NCI-H146 (cell line): ENCODE measurements at places on chromosomes 2 and 18.

GRCh38 chr2:150732064-150732463 lies 244.6 kb upstream of the RND3 start:
- no peak for DNase-seq

GRCh38 chr2:238754259-238754658 lies 93.6 kb upstream of the TWIST2 start:
- DNase-seq = no peak

DNA sequence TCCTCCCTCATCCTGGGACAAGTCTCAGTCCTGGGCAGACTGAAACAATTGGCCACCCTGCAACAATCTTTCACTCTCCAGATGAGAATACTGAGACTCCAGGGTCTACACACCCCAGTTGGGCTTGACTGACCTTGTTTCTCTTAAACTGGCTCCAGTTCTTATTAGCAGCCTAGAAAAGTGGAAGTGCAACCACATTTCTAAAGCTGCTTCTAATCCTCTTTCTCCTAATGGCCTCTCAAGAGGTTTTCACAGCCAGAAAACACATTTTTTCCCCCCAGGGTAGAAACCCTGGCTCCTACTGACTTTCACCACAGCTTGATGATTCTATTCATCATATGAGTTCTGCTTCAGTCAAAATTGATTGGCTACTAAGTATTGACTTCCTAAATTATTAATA lies 45.8 kb downstream of the SLC4A5 start:
- no peak for DNase-seq

- no peak for DNase-seq
These were observed 29.2 kb downstream of the CROCC2 start for GRCh38 chr2:240935103-240935876.

DNA sequence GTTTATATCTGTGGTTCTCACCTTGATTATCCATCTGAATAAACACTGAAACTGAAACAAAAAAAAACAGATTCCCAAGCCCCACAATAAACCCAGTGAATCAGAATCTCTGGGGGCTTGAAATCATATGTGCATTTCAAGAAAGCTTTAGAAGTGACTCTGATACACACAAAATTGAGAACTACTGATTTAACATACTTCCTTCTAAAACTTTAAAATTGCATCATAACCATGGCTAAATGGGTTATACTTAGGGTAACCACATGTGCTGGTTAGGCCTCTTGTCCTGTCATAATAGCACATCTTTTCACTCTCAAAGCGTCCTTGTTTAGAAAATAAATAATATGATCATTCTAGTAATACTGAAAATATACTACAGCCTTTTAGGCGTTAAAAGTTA lies 100.9 kb downstream of the ATAD2B start:
- DNase-seq = no peak

DNA sequence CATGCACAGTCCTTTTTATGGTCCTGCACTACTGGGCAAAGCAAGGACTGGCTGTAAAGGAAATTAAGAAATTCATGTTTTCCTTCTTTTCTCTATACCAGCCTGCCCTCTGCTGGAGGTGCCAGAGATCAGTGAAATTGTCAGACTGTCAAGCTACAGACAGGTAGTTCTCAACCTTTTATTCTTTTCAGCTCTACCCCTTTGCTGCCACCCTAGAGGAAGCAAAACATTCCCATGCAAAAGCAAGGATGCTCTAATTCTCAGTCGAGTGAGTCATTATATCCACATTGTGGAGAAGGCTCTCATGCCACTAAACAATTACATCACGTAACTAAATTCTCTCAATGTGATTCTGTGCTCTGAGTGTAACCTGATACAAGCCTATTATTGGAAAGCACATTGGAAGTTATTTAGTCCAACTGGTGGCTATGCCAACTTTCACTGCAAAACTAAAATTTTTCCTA lies 25.0 kb upstream of the RAPGEF4 start:
- peak; percentile 65 for DNase-seq

DNA sequence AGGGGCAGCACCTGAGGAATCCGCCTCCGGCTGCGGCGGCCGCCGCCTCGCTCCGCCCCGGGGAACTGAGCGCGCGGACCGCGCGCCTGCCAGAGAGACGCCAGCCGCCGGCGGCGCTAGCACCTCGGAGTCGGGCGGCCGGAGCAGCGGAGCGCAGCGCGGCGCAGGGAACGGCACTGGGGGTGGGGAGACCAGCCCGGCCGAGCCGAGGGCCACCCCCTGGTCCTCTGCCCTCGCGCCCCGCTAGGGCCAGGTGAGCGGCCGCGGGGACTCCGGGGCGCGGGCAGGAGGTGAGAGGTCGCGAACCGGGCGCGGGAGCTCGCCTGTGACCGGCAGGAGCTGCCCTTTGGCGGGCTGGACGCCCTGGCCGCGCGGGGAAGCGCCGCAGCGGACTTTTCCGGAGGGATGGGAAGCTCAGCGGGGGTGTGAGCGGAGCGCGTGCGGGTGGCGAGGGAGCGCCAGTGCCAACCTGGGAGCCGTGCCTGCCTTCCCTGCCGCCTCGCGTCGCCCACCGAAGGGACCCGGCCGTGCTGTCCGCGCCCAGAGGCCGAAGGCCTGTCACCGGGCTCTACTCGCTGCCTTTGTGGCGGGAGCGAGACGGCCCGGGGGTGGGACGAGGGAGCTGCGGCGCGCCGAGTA lies at the start of gene GREB1L:
TSS of gene GREB1L (plus strand) at position 92 of the 639 bp plus-strand sequence. CDS start 141,287 bp downstream, outside the sequence.
- peak; percentile 89 for DNase-seq

DNA sequence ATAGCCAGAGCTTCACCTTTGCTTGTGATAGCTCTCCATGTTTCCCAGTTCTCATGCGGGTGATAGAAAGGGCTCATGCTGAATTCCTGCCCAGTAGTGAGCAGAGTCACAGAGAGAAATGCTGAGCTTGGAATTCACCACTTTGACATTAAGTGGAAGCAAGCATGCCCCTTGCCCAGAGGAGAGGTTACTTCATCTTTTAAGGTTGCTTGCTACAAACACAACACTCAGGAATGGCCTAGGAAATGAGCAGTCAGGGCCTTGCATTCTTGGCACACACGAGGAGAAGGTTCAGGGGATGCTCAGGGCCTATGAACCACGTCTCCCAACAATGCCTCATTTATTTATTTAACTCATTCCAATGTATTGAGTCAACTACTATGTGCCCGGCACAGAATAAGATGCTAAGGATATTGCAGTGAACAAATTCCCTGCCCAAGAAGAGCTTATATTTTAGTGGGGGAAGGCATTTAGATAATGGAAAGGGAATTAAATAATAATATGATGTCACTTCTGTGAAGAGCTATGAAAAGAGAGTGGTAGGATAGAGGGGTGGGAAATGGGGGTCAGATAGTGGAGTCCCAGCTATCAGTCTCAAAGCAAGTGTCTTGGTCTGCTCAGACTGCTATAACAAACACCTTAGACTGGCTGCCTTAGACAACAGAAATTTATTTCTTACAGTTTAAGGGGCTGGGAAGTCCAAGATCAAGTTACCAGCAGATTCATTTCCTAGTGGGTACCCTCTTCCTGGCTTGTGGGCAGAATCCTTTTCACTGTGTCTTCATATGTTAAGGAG lies 42.1 kb downstream of the DDX18 start:
- no peak for DNase-seq

DNA sequence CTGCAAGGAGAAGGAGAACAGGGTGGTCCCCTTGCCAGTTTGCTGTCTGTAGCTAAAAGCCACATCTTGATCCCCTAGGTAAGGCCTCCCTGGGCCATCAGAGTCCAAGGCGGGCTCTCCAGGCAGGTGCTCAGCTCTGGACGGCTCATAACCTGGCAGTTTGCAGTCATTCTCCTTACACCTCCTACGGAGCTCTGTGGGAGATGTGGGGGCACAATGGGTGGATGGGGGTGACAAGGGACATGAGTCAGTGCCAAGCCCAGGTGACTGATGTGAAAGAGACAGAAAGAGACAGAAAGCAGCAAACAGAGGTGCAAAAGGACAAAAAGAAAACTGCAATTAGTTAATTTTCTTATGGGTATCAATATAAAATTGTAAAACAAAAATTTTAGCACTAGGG lies 120.6 kb upstream of the ZBTB14 start:
- no peak for DNase-seq

GRCh38 chr2:53886406-53887280 lies 26.9 kb upstream of the GPR75 start:
- DNase-seq = no peak

DNA sequence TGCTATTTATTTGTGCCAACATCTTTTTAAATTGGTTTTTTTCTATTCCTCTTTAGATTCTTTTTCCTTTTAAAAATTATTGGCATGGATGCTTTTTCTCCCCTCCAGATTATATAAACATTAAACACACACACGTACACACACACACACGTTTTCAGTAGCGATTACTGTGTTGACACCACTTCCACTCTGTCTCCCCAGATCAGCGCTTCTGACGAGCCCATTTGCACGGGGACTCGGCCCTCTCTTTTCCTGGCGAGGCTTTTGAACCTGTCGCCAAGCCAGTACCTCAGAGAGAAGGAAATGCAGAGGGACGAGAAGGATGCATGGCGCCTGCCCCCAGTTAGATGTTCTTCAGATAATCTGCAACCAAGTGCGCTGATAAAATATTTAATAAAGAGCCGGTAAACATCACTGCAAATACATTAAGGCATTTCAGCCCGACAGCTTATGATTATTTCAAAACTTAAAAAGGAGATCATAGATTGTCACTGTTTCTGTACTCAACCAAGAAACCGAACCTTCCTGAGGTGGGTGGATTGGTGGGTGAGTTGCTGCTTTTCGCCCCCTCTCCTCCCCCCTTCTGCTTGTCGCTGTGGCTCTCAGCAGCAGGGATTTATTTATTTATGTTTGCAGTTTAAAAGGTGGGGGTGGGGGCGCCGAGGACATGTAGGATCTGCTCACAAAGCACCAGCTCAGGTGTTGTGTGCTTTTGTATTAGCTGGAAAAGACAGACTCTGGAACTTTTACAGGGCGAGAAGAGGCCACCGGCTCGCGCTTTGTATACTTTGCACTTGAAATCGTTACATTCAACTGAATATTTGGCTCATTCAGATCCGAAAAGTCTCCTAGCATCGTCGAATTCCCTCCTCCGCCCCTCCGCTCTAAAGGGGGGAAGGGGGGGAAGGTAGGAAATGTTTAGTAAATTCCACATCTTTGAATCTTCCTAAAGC lies 787 bp upstream of the TBR1 start:
- DNase-seq = peak; percentile 54

- no peak for DNase-seq
These were observed 72.8 kb downstream of the ZNF521 start for GRCh38 chr18:25279133-25279532.

DNA sequence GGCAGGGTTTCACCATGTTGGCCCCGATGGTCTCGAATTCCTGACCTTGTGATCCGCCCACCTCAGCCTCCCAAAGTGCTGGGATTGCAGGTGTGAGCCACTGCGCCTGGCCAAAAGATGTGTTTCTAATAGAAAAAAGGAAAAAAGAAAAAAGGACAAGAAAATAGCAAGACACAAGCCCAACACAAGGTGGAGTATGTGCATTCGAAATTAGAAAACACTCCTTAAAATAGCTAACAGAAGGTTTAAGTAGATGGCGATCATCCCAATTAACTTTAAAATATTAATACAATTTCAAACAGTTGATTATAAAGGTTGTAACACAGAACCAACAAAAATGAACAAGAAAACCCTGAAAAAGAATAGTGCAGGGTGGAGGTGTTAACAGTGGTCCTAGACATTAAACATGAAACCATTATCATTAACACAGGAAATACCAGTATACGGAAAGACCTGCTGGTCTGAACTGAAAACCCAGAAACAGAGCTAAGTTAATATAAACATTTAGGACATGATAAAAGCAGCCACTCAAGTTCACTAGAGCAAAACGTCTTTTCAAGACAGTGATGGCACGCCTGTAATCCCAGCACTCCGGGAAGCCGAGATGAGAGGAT lies 57.9 kb downstream of the HDLBP start:
- DNase-seq = no peak

DNA sequence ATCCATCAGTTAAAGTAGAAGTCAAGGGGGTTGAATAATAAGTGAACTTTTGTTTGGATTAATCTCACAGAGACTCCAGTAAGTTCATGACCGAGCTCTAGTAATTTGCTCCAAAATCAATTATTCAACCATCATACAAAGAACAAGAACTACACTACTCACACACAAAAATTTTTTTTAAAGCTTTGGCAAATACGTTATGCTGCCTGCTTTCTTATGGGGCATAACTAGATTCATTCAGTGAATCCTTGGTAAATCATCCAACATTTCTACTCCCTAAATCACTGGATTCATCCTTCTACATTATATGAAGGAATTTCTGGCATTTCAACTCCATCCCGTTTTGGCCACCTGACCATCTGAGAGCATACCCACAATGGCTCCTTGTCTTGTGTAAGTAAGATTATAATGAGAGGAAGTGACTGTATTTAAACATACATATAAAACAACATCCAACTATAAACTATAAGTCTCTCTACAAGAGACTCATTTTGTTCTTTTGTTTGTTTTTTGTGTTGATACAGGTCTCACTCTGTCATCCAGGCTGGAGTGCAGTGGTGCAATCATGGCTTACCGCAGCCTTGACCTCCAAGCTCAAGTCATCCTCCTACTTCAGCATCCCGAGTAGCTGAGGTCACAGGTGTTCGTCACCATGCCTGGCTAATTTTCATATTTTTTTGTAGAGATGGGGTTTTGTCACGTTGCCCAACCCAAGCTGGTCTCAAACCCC lies 144.2 kb upstream of the LRRTM4 start:
- DNase-seq = no peak

GRCh38 chr2:14417551-14417950 lies 215.0 kb upstream of the LRATD1 start:
- DNase-seq = no peak

DNA sequence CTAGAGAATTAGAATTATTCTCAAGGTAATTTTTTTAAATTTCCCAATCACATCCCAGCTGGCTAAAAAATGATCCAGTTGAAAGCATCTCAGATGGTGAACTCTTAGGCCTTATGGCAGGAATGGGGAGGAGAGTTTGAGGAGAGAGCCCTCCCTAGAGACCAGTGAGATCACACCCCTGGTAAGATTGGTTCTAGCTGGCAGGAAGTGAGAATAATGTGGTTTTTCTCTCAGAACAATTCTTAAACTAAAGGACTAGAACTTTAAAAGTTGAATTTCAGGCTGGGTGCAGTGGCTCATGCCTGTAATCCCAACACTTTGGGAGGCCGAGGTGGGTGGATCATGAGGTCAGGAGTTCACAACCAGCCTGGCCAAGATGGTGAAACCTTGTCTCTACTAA lies 120.2 kb downstream of the MYO3B start:
- no peak for DNase-seq

GRCh38 chr2:18426174-18426573 lies 134.3 kb downstream of the RDH14 start:
- DNase-seq = no peak

- peak; percentile 41 for DNase-seq
These were observed 405 bp downstream of the PPP3R1 start for GRCh38 chr2:68251855-68252399.

DNA sequence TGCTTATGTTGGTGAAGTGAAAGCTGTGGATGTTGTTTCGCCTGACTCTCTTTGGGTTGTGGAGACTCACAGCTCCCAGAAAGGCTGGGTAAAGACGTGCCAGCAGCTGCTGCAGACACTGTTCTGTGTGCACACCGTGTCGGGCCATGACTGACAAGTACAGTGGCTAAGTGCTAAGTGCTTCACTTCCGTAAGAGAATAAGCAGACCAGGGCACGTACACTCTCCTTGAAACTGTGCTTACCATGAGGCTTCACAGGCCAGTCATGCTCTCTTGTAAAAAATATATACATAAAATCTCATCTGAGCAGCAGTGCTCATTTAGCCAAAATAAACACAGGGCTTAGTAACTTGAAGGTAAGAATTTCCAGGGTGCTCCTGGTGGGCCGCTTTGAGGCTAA lies 86.0 kb downstream of the NRP2 start:
- no peak for DNase-seq

GRCh38 chr2:1497122-1497611 lies 83.9 kb downstream of the TPO start:
- DNase-seq = no peak
